ENCODE measurements at places on chromosomes 7 and 10.
A peak's percentile ranks its signal among the peaks of the same experiment; 100 is the strongest.

DNA sequence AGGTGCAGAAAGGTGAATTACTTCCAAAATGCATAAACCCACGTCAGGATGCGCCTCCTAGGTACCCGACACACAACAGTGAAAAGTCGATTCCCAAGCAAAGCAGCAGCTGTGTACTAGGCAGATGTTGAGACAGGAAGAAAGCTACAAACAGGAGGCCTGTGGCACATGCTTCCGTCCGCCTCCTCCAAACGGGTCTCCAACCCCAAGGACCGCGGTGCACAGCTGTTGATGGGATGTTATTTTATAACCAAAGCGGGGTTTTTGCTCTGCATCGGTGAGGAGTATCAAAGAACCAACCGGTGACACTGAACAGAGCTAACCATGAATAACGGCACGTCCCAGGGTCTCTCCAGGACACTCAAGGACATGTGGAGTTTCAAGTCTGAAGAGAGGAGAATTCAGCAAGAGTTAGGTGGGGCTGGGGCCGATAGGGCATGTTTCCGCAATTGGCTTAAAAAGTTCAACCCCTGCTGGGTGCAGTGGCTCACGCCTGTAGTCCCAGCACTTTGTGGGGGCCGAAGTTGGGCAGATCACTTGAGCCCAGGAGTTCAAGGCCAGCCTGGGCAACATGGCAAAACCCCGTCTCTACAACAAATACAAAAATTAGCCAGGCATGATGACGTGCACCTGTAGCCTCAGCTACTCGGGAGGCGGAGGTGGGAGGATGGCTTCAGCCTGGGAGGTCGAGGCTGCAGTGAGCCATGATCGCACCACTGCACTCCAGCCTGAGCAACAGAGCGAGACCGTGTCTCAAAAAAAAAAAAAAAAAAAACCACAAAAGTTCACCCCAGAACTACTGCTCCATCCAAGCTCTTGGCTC, 108.0 kb downstream of the SMURF1 start:
- DNase-seq, result no peak

DNA sequence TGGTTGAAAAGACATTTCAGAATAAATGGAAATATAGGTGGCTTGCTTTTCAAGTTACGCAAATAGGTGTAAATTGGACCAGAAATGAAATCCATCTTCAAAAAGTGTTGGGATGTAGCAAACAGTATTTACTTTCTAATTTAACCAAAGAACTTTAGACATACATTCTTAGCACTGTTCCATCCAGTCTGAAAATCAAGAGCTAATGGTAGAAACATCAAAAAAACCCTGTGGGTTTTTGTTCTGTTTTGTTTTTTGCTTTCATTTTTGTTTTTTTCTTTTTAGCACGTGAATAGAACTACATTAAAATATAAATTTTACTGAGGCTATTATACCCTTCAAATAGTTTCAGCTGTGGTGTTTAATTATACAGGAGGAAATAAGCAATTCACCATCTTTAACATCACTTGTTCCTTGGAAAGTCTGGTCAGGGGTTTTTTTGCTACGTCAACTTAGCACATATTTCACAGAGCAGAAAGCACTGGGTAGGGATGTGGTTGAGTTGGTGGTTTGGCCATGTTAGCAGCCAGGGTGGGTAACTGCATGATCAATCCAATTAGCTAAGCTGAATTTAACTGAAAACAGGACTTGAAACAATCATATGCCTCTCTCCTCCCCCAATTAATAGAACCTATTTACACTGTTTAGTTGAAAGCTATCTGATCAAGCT, 275.4 kb upstream of the PFKP start:
- no peak for DNase-seq

DNA sequence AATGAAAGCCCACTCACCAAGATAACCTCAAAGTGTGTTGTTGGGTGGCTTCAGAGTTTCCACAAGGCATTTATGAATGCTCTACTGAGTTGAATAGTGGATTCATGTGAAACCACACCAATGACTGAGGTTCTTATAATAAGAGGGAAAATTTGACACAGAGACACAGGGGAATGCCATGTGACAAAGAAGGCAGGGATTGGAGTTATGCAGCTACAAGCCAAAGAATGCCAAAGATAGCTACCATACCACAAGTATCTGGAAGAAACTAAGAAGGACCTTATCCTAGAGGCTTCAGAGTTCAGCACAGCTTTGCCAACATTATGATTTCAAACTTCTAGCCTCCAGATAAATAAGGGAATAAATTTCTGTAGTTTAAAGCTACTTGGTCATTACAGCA, 68.0 kb upstream of the PCDH15 start:
- DNase-seq, result no peak

GRCh38 chr10:107434201-107434600, 269.7 kb upstream of the SORCS1 start:
- no peak for DNase-seq

DNA sequence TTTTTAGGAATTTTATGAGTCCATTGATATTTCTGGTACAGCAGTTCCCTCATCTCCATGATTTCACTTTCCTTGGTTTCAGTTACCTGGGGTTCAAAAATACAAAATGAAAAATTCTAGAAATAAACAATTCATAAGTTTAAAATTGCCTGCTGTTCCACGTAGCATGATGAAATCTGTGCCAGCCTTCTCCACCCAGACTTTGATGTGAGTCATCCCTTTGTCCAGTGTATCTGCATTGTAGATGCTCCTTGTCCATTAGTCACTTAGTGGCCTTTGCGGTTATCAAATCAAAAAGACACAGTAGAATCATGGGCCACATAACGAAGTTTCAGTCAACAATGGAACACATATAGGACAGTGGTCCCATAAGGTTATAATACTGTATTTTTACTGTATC, 286.9 kb downstream of the PTEN start:
- DNase-seq, result peak; percentile 16

DNA sequence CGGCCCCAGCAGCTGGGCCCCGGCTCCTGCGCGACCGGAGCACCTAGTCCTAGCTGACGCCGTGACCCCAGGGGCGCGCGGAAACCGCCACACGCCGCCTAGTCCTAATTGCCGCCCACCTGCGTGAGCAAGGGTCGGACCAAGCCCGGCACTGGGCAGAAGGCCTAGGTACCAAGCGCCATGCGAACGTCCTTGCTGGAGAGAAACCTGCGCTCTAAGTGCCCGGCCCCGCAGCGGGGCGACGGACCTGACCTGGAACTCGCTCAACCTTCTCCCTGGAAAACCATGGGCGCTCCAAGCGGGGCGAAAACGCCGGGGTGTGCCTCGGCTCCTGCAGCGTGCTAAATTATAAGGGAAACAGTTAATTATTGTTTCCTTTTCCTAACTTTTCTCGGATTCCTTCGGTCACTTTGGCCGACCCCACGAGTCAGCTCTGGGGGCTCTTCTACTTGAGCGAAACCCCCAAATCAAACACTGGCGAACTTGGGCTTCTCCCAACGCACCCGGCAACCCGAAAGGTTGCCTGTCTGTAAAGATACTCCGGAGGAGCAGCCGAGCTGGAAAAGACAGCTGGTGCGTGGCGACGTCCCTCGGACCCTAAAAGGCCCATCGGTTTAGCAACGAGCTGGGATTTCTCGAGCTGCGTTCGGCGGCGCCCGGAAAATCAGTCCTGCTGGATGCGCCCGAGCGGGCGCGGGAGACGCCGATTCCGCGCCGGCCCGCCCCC, 5.3 kb upstream of the EBF3 start:
- DNase-seq, result no peak

DNA sequence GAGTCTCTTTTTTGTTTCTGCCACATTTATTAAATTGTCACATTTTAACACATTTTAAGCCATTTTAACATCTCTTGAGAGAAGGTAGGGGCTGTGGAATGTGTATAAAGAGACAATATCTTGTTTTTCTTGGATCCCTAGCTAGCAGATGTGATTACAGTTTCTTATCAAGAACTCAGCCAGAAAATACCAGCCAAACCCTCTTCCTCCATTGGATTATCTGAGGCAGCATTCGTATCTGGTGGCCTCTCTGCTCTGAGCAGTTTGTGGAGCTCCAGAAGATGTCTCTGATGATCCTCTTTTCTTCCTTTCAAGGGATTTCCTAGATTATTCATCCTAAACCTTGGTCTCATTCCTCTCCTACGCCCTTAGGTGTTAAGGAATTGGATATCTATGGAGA, 35.3 kb upstream of the PFKFB3 start:
- DNase-seq, result no peak

GRCh38 chr10:110176141-110177030, 31.0 kb upstream of the MXI1 start:
- DNase-seq, result no peak

DNA sequence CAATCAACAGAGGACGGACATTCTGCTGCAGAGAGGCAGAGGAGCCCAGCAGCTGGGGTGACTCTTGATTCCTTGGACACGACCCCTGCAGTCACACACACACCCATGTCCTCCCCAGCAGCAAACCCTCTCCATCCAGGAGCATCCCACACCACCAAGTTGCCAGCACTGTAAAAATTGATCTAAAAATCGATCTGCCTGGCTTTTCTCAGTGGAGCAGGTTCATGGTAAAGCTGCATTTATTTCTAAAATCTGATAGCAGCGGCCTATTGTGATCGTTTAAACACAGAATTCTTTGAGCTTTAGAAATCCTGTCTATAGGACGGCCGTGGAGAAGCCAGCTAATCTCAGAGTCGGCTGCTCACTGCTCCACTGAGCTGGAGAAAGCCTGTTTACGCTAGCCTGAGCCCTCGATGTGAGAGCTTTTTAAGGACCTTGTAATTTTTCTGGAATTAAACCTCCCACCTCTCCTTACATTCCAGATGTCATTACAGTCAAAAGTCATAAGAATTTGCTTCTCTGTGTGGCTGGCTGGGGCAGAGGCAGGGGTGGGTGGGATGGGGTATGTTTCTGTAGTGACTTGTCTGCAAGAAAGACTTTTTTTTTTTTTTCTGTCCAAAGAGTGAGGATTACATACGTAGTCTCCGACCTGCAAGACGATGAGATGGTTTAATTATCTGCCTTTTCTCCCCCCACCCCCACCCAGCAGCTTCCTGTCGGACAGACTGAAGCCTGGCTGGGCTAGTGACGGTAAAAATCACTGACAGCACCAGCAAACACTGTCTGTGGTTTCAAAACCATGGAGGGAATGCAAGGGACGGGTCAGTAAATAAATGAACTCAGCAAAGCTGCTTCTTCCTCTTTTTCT, 31.6 kb downstream of the TRIM8 start:
- no peak for DNase-seq

- no peak for DNase-seq
Measured at GRCh38 chr10:59611048-59611447, 98.6 kb downstream of the SLC16A9 start.

- DNase-seq, result no peak
Measured at GRCh38 chr7:92409357-92409756, 37.9 kb upstream of the GATAD1 start.

GRCh38 chr10:120132811-120133210, 240.3 kb downstream of the SEC23IP start:
- no peak for DNase-seq

- DNase-seq, result no peak
Measured at GRCh38 chr10:30782157-30782536, 152.6 kb upstream of the LYZL2 start.

DNA sequence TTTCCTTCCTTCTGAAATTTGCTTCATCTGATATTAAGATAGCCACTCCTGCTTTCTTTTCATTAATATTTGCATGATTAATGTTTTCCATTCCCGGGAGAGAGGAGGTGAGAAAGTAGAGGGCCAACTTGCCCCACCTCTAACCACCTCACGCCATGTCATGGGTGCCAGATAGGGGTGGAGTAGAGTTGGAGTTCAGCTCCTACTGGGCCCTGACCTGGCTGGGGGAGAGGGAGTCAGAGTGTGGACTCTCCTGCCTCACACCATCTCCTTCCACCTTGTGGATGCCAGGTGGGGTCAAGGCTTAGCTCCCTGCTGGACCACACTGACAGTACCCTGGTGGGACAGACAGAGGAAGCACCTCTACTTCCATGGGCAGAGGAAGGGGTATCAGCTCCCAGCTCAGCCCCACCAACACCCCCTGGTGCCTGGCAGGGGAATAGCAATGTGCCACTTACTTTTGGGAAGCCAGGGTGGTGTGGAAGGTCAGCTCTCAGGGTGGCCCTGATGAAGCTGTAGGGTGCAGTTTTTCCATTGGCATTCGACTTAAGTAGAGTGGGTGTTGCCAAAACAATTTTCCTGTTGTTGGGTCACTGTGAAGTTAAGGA, 28.0 kb downstream of the CHST12 start:
- DNase-seq, result no peak

GRCh38 chr7:54336800-54337199, 205.4 kb upstream of the VSTM2A start:
- DNase-seq, result no peak

GRCh38 chr10:129593953-129594352, 126.9 kb downstream of the MGMT start:
- no peak for DNase-seq

GRCh38 chr10:113340282-113340681, 212.6 kb upstream of the HABP2 start:
- no peak for DNase-seq

GRCh38 chr10:773562-774161, 84.2 kb upstream of the DIP2C start:
- DNase-seq, result no peak

- DNase-seq, result peak; percentile 86
Measured at GRCh38 chr7:25950488-25951413, 201.2 kb upstream of the NFE2L3 start.

DNA sequence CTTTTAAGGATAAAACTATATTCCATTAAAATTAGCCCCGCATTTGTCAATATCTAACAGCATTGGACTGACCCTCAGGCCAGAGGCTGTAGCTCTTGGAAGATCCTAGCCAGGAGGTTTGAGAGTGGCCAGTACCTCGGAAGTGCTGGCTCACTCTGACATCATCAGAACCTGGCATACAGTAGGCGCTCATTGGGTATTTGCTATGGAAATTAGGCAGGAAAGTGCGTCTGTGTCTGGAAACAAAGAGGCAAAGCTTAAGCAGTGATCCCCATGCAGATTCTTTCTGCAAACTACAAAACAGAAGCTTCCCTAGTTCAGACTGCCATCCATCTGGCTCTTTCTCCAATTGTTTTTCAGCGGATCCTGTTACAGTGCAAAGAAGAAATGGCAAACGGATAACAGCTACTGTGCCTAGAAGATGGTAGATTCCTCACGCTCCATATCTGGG, 1.7 kb upstream of the PRKCQ start:
- DNase-seq, result no peak

GRCh38 chr7:142717453-142717852, 31.8 kb upstream of the PRSS1 start:
- no peak for DNase-seq

GRCh38 chr10:11104772-11105675, 87.4 kb downstream of the CELF2 start:
- no peak for DNase-seq

DNA sequence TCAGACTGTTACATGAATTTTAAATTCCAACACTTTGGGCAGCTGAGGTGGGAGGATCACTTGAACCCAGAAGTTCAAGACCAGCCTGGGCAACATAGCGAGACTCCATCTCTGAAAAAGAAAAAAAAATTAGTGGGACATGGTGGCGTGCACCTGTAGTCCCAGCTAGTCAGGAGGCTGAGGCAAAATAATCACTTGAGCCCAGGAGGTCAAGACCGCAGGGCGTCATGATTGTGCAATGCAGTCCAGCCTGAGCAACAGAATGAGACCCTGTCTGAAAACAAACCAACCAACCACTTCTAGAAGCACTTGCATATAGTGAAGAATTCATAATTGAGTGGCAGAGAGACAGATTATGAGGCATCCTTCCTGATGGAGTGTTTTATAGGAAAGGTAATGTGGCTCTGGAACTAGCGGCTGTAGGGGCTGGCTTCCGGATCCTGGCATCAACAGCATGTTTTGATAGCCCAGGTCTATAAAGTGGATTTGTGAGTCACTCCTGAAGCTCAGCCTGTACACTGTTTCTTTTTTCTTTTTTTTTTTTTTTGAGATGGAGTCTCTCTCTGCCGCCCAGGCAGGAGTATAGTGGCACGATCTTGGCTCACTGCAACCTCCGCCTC, 40.3 kb upstream of the RSBN1L start:
- DNase-seq, result no peak

Measured in COLO829 (cell line).